ENCODE measurements at places on chromosomes 3 and 15.

GRCh38 chr15:50506121-50506520 lies 40.3 kb downstream of the USP50 start:
- no peak for DNase-seq

GRCh38 chr15:51499379-51499976 lies 123.1 kb downstream of the DMXL2 start:
- DNase-seq = no peak

DNA sequence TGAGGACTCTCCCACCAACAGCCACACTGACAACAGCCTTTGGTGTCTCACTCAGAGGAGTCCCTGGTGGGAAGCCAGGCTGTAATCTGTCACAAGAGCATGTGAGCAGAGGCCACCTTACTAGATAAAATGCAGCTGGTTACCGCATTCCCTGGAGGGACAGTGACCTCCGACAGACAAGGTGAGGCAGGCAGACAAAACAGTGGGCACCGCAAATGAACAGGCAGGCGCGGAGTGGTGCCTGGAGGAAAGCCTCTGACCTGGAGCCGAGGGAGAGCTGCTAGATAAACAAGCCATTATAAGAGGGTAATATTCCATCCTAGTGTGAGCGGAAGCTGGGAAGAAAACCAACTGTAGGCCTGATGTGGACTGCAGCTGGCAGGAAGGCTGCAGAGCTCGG lies 736.4 kb downstream of the FHIT start:
- DNase-seq = no peak

DNA sequence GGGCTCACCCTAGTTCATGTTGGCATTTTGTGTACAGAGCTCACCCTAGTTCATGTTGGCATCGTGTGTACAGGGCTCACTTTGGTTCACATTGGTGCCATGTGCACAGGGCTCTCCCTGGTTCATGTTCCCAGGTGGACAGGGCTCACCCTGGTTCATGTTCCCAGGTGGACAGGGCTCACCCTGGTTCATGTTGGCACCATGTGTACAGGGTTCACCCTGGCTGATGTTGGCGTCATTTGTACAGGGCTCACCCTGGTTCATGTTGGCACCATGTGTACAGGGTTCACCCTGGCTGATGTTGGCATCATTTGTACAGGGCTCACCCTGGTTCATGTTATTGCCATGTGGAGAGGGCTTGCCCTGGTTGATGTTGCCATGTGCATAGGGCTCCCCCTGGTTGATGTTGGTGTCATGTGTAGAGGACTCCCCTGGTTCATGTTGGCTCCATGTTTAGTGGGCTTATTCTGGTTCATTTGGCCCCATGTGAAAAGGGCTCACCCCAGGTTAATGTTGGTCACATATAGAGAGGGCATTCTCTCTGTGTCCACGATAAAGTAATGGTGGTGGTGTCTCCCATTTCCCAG lies 31.7 kb upstream of the NR2C2 start:
- no peak for DNase-seq

- DNase-seq = no peak
Measured at GRCh38 chr3:171950373-171950772, 89.0 kb upstream of the FNDC3B start.

DNA sequence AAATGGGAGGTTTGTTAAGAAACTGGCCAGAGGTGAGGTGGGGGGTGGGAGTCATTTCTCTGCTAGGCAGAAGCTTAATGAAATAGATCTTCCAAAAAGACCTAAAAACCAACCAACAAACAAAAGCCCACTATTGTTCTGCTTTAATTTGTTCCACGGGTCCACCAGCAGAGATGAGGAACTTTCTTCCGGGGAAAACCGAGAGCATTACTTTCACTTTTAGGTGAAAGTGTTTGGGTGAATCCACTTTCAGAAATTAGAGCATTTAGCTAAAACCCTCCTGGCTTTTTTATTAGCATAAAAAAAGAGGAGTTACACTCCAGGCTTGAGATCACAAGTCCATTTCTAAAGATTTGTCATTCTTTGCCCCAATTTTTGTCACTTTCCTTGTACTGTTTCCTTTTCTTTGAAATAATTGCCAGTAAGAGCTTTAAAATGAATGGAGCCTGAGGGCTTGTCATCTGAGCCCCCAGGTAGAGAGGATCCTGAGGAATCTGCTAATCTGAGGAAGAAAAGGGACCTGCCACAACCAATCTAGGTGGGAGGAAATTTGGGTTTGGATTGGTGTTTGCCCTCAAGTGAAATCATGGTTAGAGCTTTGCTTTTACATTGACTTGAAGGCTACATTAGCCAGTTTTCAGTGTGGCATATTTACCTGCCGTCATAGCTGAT lies 667.6 kb downstream of the NAALADL2 start:
- DNase-seq = no peak

DNA sequence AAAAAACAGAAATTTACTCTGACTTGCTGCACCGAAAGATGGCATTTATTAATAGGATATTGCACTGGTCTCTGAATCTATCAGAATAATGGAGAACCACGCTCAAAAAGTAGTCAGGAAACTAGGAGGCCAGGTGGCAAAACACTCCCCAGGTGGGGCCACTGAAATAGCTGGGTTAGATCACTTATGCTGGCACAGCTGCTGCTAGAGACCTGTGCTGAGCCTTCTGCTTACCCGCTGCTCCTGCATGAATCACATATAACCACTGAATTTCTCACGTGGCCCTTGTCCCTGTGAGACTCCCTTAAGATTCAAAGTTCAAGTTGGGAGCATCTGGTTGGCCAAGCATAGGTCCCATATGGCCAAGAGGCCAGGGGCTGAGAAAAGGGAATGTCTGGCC lies 66.0 kb upstream of the OXTR start:
- no peak for DNase-seq

- DNase-seq = no peak
Measured at GRCh38 chr3:134068429-134068828, 38.7 kb upstream of the SLCO2A1 start.

DNA sequence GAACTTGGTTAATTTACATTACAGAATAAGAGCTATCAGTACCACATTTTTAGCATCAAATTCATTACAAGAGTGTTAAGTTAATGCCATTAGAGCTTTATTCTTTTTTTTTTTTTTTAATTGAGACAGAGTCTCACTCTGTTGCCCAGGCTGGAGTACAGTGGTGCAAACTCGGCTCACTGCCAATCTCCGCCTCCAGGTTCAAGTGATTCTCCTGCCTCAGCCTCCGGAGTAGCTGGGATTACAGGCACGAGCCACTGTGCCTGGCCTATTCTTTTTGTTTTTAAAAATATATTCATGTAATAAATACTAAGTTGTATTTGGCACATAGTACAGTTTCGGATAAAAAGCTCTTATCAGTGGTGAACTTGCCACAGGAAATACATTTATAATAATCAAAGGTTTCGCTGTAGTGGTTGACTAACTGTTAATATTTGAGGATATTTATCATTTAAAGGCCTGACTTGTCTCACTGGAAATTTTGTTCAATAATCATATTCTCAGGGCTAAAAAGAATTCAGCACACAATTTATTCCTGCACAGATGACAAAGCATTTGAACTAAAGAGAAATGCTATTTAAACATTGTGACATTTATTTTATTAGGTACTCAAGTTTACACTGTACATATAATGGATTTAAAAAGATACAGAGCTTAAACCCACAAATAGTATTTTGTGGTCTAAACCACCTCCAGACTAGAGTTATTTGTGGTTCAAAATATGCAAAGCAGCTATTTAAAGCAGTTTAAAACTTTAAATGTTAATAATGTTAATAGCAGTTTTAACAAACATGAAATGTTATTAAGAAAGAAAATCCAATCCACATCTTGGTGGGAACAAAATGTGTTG lies 6.1 kb upstream of the LEKR1 start:
- DNase-seq = no peak

DNA sequence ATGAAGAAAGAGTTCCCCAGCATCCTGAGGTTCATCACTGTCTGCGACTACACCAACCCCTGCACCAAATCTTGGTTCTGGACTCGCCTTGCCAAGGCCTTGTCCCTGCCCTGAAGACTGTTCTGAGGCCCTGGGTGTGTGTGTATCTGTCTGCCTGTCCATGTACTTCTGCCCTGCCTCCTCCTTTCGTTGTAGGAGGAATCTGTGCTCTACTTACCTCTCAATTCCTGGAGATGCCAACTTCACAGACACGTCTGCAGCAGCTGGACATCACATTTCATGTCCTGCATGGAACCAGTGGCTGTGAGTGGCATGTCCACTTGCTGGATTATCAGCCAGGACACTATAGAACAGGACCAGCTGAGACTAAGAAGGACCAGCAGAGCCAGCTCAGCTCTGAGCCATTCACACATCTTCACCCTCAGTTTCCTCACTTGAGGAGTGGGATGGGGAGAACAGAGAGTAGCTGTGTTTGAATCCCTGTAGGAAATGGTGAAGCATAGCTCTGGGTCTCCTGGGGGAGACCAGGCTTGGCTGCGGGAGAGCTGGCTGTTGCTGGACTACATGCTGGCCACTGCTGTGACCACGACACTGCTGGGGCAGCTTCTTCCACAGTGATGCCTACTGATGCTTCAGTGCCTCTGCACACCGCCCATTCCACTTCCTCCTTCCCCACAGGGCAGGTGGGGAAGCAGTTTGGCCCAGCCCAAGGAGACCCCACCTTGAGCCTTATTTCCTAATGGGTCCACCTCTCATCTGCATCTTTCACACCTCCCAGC lies 2.9 kb downstream of the MYD88 start:
- DNase-seq = no peak

Data from DMS79 treated with DMSO at 0.1 percent for 48 hours (cell line).